ENCODE measurements at places on chromosomes 6 and 20.

DNA sequence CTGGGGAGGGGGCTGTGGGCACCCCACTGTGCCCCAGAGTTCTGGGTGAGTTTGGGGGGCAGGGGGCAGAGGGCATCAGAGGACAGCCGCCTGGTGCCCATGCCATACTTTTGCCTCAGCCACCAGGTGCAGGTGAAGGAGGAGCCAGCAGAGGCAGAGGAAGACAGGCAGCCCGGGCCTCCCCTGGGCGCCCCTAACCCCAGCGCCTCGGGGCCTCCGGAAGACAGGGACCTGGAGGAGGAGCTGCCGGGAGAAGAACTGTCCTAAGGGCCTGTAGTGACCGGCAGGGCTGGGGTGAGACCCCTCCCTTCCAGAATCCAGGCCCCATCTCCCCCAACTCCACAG is 39.6 kb upstream of the MDFI start:
- no peak for DNase-seq

- DNase-seq: no peak
These were observed 8.7 kb downstream of the OSBPL2 start for GRCh38 chr20:62246872-62247652.

DNA sequence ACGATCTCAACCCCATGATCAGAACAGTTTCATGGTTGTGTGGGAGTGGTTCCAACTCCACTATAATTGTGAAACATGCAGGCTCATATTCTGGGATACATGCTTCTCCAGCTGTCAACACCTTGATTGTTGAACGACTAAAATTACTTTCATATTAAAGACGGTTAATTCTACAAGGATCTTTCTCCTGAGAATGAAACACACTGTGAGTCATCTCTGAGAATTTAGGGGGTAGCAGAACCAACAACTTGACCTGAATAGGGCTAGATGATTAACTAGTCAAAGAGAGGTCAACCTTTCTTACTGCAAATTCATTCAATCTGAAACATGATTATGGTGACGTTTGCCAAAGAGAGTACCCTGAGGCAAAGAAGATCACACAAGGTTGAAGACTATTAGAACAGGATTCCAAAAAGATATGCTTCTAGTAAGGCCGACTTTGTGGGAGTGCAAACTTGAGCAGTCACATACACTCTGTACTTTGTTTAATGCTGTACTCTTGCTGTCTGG is 175.2 kb upstream of the CITED2 start:
- DNase-seq: no peak

DNA sequence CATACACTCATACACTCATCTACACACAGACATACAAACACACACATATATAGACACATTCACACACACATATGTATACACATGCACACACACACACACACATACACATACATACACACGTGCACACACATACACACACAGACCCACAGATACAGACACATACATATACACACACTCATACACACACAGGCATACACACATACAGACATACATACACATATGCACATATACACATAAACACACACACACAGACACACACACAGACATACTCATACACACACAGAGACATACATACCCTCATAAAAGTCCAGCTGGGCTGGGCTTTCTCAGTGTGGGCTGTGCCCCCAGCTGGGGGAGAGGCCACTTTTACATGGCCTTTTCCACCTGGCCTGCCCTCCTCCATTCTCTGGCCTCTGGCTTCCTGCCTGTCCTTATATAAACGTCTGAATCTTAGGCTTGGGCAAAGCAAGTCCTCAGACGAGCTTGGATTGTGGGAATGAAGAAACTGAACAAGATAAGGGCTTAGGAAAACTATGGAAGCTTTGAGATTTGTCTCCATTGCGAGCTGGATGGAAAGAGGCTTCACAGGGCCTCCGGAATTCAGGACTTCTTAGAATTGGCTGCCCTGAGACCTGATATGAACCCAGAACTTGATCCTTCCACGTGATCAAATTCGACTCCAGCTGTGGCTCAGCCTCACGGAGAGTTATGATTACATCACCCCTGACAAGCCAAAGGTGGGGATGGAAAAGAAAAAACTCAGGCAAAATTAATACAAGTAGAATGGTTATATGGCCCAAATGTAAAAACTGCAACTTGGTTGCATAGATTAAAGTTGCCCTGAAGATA is 22.5 kb upstream of the CST3 start:
- peak; percentile 41 for DNase-seq

GRCh38 chr6:35751594-35751993 is 14.8 kb downstream of the ARMC12 start:
- DNase-seq: no peak

DNA sequence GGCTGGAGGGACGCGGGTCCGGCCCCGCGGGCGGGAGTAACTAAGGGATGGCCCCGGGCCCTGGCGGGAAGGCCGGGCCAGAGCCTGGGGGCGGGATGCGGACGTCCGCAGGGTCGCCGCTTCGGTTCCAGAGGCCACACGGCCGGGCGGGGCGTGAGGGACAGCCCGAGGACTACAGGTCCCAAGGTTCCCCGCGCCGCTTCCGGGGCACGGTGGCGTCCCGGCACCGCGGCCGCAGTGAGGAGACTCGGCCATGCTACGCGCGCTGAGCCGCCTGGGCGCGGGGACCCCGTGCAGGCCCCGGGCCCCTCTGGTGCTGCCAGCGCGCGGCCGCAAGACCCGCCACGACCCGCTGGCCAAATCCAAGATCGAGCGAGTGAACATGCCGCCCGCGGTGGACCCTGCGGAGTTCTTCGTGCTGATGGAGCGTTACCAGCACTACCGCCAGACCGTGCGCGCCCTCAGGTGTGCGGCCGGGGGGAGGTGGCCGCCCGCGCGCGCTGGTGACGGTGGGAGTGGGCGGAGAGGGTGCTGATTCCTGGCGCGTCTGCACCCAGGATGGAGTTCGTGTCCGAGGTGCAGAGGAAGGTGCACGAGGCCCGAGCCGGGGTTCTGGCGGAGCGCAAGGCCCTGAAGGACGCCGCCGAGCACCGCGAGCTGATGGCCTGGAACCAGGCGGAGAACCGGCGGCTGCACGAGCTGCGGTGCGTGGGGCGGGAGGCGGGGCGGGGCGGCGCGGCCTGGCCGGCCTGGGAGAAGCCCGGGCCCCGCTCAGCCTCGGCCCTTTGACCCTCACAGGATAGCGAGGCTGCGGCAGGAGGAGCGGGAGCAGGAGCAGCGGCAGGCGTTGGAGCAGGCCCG is at the start of gene MRPS26:
Gene MRPS26 (plus strand): TSS at position 237 of the 861 bp plus-strand sequence. CDS start 17 bp downstream, at position 254.
- DNase-seq: peak; percentile 37

- DNase-seq: no peak
These were observed 167.4 kb downstream of the CDC5L start for GRCh38 chr6:44554861-44555260.

DNA sequence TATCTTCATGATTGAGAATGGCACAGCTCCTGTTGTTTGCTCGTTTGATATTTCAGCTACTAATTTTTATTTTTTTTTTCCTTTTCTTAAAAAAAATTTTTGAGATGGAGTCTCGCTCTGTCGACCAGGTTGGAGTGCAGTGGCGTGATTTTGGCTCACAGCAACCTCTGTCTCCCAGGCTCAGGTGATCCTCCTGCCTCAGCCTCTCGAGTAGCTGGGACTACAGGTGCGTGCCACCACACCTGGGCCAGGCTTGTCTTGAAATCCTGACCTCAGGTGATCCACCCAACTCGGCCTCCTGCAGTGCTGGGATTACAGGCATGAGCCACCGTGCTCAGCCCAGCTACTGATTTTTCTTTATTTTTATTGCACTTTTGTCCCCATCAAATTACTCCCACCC is 150.2 kb upstream of the SIM1 start:
- no peak for DNase-seq

DNA sequence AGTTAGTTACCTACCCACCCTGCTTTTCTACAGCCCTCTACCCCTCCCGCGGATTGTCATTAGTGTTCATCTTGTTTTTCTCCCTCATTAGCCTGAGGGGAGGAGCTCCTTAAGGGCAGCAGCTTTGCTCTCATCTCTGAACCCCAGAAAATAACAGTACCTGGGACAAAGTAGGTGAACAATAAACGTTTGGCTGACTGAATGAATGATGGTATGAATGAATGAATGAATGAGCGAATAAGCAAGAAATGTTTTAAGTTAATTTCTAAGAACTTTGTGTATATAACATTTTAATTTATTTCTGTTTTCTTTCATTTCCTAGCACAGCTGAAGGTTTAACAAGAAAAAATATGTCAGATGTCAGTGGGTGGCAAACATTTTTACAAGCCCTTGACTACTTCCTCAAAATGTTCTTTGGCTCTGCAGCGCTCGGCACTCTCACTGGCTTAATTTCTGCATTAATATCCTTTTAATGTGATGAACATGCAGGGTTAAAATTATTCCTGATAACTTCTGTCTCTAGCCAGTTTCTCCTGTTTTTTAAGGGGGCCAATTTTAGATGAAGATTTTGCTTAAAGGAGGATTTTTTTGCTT is 50.1 kb downstream of the SLC9A8 start:
- no peak for DNase-seq

- DNase-seq: no peak
These were observed 28.4 kb downstream of the UQCC2 start for GRCh38 chr6:33683051-33683571.

GRCh38 chr6:116887168-116887567 is 10.1 kb downstream of the RFX6 start:
- no peak for DNase-seq

GRCh38 chr6:89184344-89184743 is 32.8 kb downstream of the GABRR1 start:
- no peak for DNase-seq

GRCh38 chr6:94801344-94801743 is 776.0 kb upstream of the MANEA start:
- DNase-seq: no peak

- DNase-seq: peak; percentile 20
These were observed 159.2 kb downstream of the UBE3D start for GRCh38 chr6:82906489-82906888.

DNA sequence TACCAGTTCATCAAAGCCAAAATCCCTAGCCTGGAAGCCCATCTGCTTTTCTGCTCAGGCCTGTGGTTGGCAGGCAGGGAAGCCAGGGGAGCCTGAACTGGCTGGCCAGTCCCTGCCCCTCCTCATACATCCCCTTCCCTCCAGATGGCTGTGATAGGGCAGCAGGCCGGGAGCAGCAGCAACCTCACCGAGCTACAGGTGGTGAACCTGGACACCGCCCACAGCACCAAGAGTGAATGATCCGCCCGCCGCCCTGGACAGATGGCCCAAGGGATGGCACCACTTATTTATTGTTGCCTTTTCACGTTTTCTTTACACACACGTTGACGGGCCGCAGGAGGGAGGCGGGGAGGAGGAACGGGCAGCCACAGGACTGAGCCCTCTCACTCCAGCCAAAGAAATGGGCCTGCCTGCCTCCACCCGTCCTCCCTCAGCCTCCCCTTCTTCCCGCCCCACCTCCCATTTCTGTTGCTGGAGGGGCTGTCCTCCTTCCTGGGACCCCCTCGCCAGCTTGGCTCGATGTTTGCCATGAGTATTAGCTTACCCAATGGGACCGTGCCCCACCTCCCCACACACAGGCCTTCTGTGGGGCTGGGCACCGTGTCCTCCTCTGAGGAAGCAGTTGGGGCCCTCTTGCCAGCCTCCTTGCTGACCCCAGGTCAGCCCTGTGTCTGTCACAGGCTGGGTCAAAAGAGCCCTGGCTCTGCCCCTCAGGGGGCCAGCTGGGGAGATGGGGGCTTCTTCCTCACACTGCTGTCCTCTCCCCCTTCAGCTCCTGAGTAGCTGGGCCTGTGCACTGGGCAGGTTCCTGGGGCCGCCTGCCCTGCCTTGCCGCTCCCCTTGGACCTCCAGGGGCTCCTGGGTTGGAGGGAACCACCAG is 2.8 kb upstream of the CUL9 start:
- no peak for DNase-seq

DNA sequence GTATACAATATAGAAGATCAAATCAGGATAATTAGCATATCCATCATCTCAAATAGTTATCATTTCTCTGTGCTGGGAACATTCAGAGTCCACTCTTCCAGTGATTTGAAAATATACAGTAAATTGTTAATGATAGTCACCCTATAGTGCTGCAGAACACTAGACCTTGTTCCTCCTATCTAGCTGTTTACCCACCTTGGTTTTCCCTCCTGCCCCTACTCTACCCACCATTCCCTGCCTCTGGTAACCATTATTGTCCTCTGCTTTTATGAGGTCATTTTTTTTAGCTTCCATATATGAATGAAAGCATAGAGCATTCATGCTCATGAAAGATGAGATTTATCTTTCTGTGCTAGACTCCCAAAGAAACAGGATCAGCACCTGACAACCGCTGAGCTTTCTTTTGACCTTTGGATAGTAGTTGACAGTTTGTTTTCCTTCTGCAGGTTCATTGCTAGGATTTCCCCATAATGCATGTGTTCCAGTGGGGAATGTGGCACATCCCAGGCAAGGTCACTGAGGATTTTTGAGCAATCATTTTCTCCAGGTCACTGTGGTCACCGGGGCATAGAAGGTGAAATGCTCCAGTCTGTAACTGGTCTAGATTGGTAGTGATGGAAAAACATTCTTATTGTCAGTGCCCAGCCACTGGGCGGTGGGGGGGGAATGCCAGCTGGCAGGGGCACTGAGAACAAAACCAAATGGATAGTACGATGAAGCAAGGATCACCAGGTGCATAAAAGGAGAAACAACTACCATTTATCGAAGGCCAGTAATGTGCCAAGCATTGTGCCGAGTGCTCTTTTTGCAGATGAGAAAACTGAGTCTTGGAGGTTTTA is 33.6 kb upstream of the BCAS1 start:
- DNase-seq: no peak

- no peak for DNase-seq
These were observed 30.0 kb upstream of the SMIM29 start for GRCh38 chr6:34278833-34279232.

- DNase-seq: no peak
These were observed 12.7 kb upstream of the SENP6 start for GRCh38 chr6:75588948-75589347.

GRCh38 chr6:135088281-135088680 is 33.7 kb upstream of the HBS1L start:
- DNase-seq: no peak

DNA sequence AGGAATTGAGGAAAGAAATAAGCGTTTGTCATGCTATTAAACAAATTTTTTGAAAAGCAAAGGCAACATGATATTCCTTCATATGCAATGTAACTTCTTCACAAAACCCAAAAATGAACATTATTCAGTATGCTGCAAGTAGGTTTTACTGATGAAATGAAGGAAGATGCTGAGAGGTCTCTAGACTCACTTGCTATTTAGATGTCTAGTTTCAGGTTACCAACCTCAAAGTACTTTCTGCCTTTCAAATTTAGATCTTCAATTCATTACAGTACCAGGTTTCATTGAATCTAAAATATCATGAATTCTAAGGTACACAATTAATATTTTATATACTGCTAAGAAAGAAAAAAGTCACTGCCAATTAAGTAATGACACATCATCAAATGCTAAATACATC is 39.9 kb downstream of the MYO6 start:
- DNase-seq: no peak

GRCh38 chr6:170189236-170189635 is 101.6 kb downstream of the DLL1 start:
- no peak for DNase-seq

- DNase-seq: no peak
These were observed 107.5 kb upstream of the TMEM170B start for GRCh38 chr6:11430036-11430435.

- no peak for DNase-seq
These were observed 152.6 kb downstream of the DNAH8 start for GRCh38 chr6:38867726-38868125.

GRCh38 chr6:106490030-106490429 is 129.5 kb downstream of the CRYBG1 start:
- DNase-seq: no peak

GRCh38 chr6:8172530-8172929 is 70.2 kb upstream of the EEF1E1 start:
- no peak for DNase-seq

- DNase-seq: no peak
These were observed at the start of gene STK35 for GRCh38 chr20:2101057-2101864. TSS of gene STK35 (plus strand) at chr20:2101827. CDS start at chr20:2101882, 55 bp downstream.

GRCh38 chr20:43825581-43825980 is 89.1 kb upstream of the TOX2 start:
- DNase-seq: no peak
